ENCODE measurements at places on chromosomes 12 and 14. TPM values are rescaled to one million over a fixed set of nuclear protein-coding genes. Genes with fewer than 3 reads are reported as not detected.

The GNB3 gene
- total RNA-seq, result not detected

The TMEM179 gene
- not detected for total RNA-seq

The GATC gene
- total RNA-seq, result 16.5 TPM

The KANSL2 gene
- total RNA-seq, result 132 TPM

The RNASE2 gene
- 2.2 TPM for total RNA-seq

The MIA2 gene
- total RNA-seq, result 45.7 TPM

The NOVA1 gene
- not detected for total RNA-seq

The USP15 gene
- total RNA-seq, result 251 TPM

The PTPN6 gene
- 279 TPM for total RNA-seq

The WDR89 gene
- total RNA-seq, result 10.7 TPM

The TMPRSS12 gene
- total RNA-seq, result not detected

The CD69 gene
- total RNA-seq, result 739 TPM

The ORAI1 gene
- total RNA-seq, result 70.8 TPM

The RDH12 gene
- total RNA-seq, result not detected

The GPRC5D gene
- total RNA-seq, result 5.5 TPM

The IFT81 gene
- 0.80 TPM for total RNA-seq

The P2RX2 gene
- total RNA-seq, result not detected

The LMNTD1 gene
- not detected for total RNA-seq

The NANOG gene
- total RNA-seq, result not detected

The SPATA7 gene
- total RNA-seq, result 3.2 TPM

The ADGRD1 gene
- 0.50 TPM for total RNA-seq

The FAM181A gene
- total RNA-seq, result not detected

The IQSEC3 gene
- total RNA-seq, result 4.4 TPM

The MIP gene
- total RNA-seq, result not detected

The KLRK1 gene
- 543 TPM for total RNA-seq

The STAB2 gene
- total RNA-seq, result not detected

The CLEC2D gene
- 209 TPM for total RNA-seq

The MOK gene
- 6.5 TPM for total RNA-seq

The NGB gene
- not detected for total RNA-seq

The CPM gene
- total RNA-seq, result 0.68 TPM

The AMDHD1 gene
- 1.2 TPM for total RNA-seq

The LRRC10 gene
- not detected for total RNA-seq

The OR6C6 gene
- total RNA-seq, result not detected

The FBXO21 gene
- 39.8 TPM for total RNA-seq

The PRIMA1 gene
- not detected for total RNA-seq

The MLXIP gene
- 86.1 TPM for total RNA-seq

The GPR33 gene
- not detected for total RNA-seq

The KIF5A gene
- total RNA-seq, result 0.09 TPM

The LEMD3 gene
- total RNA-seq, result 67.3 TPM

The DTX3 gene
- total RNA-seq, result 81.1 TPM

The RAD52 gene
- 15.5 TPM for total RNA-seq

The GALNT6 gene
- total RNA-seq, result 38.5 TPM

The LTB4R gene
- total RNA-seq, result 49.7 TPM

The KRT85 gene
- total RNA-seq, result not detected

The PRB4 gene
- not detected for total RNA-seq

The LHX5 gene
- not detected for total RNA-seq

The CLEC1A gene
- total RNA-seq, result not detected

The CLMN gene
- 1.8 TPM for total RNA-seq

The SERPINA3 gene
- total RNA-seq, result not detected

The KCNMB4 gene
- not detected for total RNA-seq

The MAP3K9 gene
- 3.6 TPM for total RNA-seq

The TAS2R8 gene
- not detected for total RNA-seq

The DBX2 gene
- not detected for total RNA-seq

The BBS10 gene
- 4.0 TPM for total RNA-seq

The RAP1B gene
- total RNA-seq, result 664 TPM

The DENND5B gene
- total RNA-seq, result 2.4 TPM

The DCAF4 gene
- 18.6 TPM for total RNA-seq

The ADCY4 gene
- 9.8 TPM for total RNA-seq

The SLC24A4 gene
- 1.1 TPM for total RNA-seq

Measured in natural killer cell (primary cell).